CD8-positive, alpha-beta memory T cell (primary cell): ENCODE measurements at places on chromosomes 6 and 20.

DNA sequence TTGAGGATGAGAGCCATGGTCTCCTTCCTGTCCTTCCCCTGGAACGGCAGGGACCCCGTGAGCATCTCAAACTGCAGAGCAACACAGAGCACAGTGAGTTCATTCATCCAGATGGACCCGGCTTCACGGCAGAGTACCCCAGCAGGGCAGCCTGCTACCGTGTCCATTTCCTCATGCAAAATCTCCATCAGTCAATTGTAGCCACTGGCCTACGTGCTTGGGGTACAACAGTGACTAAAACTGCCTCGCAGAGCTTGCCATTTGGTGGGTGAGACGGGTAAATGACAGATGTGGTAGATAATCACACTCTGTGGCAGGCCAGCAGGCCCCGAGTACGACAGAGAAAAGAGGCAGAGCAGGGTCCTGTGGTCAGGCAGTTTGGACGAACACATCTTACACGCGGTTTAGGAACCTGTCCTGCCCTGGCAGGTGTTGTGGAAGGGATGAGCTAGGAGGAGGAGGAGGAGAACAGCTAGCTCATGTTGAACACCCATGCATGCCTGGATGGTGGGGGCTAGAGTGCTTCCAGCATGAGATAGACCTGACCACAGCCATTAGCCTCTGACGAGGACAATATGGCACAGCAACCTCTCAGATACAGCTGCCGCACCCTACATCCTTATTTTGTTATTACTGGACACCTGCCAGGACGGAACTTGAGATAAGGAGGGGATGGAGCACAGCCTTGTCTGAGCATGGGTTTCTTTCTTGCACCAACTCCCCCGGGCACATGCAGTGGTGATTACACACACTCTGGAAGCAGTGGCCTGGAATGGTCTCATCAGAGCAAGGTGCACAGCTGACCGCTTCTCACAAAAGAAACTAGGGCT, 95.6 kb downstream of the RAMACL start:
- DNase-seq = no peak

GRCh38 chr6:139778688-139779087, 404.2 kb upstream of the CITED2 start:
- no peak for DNase-seq

- DNase-seq = no peak
Observed at GRCh38 chr20:47515843-47516242, 14.2 kb downstream of the NCOA3 start.

GRCh38 chr6:141403103-141403502, 729.6 kb upstream of the GJE1 start:
- no peak for DNase-seq

- no peak for DNase-seq
Observed at GRCh38 chr20:25217161-25218108, 21.9 kb downstream of the ENTPD6 start.
